ENCODE measurements at places on chromosomes 5 and 9.
A peak's percentile ranks its signal among the peaks of the same experiment; 100 is the strongest.

DNA sequence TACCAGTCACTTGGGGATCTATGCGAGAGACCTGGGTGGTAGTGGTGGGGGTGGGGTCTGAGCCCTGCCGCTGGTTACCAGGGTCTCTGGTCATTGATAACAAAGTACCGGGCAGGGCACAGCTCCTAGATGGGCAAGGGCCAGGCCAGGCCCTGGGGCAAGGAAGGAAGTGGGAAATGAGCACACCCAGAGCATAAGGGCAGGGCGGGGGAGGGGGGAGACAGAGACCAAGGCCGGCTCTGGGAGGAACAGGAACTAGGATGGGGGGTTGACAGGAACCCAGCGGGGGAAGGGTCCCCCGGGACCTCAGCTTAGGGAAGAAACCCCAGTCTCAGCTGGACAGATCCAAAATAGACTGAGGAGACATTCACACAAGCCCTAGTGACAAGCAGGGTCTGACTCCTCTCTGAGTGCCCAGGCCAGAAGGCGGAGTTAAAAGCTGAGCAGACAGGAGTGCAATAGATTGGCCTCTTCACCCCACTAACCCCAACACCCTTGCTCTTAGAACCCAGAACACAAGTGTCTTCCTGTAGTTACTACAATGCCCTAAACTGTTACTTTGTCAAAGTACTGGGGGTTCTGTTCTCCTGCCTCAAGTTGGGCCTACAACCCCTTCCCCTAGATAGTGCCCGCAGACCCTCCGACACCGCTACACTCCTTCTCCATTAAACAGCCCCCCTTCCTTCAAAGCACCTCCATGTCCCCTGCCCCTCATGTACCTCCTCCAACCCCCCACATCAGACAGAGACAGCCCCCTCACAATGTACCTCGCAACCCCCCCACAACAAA is 628 bp downstream of the ATOSB start:
- H3K4me3 ChIP-seq, result peak overlapping the region; percentile 87

DNA sequence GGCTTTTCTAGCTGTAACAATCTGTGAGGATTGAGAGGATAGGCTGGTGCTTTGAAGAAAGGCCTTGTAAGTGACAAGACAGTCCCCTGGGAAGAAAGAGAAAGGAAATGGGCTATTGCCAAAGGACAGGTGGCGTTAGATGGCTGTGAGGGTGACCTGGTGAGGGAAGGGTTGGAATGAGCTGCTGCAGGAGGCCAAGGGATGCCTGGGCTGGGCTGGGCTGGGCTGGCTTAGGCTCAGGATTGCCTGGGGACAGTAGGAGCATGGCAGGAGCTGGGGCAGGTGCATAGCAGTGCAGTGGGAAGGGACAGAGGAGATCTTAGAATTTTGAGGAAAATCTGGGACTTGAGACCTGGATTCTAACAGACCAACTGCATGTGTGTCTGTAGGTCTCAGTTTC is 9.7 kb upstream of the MYOZ3 start:
- no peaks in the 10 kb centered on the region for H3K27me3 ChIP-seq
- no peak for DNase-seq
- H3K27ac ChIP-seq, result no peak overlapping the region
- H3K4me3 ChIP-seq, result no peak overlapping the region
- H3K4me1 ChIP-seq, result peaks cover 3% of the 10 kb centered on the region

- H3K36me3 ChIP-seq, result no peaks in the 10 kb centered on the region
- H3K4me3 ChIP-seq, result no peak overlapping the region
- no peak for DNase-seq
- H3K27me3 ChIP-seq, result no peaks in the 10 kb centered on the region
- no peaks in the 10 kb centered on the region for H3K4me1 ChIP-seq
Observed at GRCh38 chr9:17425384-17425783, 153.5 kb upstream of the SH3GL2 start.

DNA sequence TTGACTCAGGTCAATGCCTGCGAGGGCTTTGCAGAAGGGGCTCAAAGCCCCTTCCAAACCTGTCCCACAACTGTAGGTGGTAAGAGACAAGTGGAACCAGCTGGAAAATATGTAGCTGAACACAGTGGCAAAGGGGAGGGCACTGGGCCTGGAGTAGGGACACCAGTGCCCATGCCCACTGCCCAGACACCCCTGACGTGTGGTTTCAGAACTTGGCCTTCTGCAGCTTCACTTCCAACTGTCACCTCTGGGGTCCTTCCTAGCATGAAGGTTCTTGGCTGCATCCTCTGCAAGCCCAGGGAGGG is 233.1 kb upstream of the IRX1 start:
- H3K27ac ChIP-seq, result no peak overlapping the region
- no peaks in the 10 kb centered on the region for H3K4me1 ChIP-seq
- H3K4me3 ChIP-seq, result no peak overlapping the region
- H3K27me3 ChIP-seq, result no peaks in the 10 kb centered on the region
- H3K36me3 ChIP-seq, result no peaks in the 10 kb centered on the region
- DNase-seq, result no peak

GRCh38 chr5:159768243-159768642 is 148.0 kb upstream of the ADRA1B start:
- H3K27ac ChIP-seq, result no peak overlapping the region
- H3K4me3 ChIP-seq, result no peak overlapping the region
- no peaks in the 10 kb centered on the region for H3K36me3 ChIP-seq

DNA sequence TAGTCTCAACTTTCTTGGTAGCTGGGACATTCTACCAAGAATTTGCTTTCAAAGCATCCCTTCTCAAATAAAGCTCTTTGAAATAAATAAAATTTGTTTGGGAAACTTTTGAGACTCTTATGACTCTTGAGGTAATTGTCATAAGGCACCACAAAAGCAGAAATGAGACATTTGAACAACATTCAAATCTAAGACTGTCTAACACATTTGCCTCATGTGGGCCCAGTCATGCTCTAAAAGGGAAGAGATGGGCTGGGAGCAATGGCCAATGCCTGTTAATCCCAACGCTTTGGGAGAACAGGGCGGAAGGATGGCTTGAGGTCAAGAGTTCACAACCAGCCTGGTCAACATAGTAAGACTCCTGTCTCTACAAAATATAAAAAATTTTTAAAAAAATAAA is 26.4 kb downstream of the SLC31A2 start:
- H3K27ac ChIP-seq, result no peak overlapping the region
- no peak overlapping the region for H3K4me3 ChIP-seq
- no peak for DNase-seq
- no peaks in the 10 kb centered on the region for H3K27me3 ChIP-seq
- H3K36me3 ChIP-seq, result peaks cover 48% of the 10 kb centered on the region
- H3K4me1 ChIP-seq, result no peaks in the 10 kb centered on the region

- no peaks in the 10 kb centered on the region for H3K36me3 ChIP-seq
- no peak overlapping the region for H3K27ac ChIP-seq
- no peak for DNase-seq
- H3K27me3 ChIP-seq, result no peaks in the 10 kb centered on the region
Observed at GRCh38 chr9:119781886-119782285, 412.7 kb upstream of the BRINP1 start.

- DNase-seq, result no peak
- no peak overlapping the region for H3K27ac ChIP-seq
- H3K4me3 ChIP-seq, result no peak overlapping the region
- peaks cover 8% of the 10 kb centered on the region for H3K27me3 ChIP-seq
- H3K4me1 ChIP-seq, result peaks cover 8% of the 10 kb centered on the region
- H3K36me3 ChIP-seq, result no peaks in the 10 kb centered on the region
Observed at GRCh38 chr9:88775037-88775471, 216.2 kb upstream of the S1PR3 start.

DNA sequence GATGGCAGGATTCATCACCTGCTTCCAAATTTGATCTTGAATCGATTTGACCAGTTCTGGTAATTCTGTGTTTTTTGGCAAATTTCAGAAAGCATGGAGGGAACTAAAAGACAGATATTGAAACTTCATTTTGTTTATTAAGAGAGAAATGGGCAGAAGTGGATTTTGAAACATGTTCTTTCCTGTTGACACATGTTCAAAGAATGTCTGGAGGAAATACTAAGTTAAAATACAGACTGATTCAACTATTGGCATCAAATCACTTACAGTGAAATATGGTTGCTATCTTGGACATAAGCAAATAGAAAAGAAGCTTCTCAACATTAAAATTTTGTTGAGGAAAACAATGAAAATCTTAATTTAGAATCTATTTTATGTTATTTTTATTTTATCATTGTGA is 19.3 kb upstream of the GZMK start:
- no peak for DNase-seq
- H3K27ac ChIP-seq, result no peak overlapping the region
- H3K27me3 ChIP-seq, result no peaks in the 10 kb centered on the region
- H3K36me3 ChIP-seq, result no peaks in the 10 kb centered on the region
- H3K4me3 ChIP-seq, result no peak overlapping the region
- peaks cover 18% of the 10 kb centered on the region for H3K4me1 ChIP-seq

Data from naive thymus-derived CD8-positive, alpha-beta T cell (primary cell).